Bone marrow (tissue), 2 donors: ENCODE measurements at places on chromosomes 6 and 20.

DNA sequence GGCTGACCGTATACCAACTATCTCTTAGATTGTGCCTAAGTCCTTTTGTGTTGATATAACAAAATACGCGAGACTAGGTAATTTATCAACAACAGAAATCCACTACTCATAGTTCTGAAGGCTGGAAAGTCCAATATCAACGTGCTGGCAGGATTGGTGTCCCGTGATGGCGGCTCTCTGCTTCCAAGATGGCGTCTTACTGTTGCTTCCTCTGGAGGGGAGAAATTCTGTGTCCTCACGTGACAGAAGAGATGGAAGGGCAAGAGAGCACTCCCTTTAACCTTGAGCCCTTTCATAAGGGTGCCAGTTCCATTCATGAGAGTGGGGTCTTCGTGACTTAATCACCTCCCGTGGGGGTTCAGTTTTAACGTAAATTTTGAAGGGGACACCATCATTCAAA is 28.1 kb downstream of the RNF144B start:
- DNase-seq, result no peak

DNA sequence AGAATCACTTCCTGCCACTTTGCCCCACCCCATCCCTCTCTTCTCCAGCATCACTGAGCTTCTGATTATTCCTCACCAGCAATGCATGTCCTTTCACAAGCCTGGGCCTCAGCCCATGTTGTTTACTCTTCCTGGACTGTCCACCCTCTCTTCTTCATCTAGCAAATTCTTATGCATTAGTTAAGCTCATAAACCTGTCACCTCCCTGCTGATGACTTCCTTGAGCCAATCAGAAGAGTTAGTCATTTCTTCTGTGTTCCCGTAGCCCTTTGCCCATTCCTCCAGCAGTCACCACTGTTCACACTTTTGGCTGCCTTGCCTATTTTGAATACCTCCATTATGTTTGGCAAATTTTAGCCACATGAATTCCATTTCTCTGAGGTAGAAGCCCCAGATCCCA is 4.1 kb upstream of the CRYBG1 start:
- no peak for DNase-seq

DNA sequence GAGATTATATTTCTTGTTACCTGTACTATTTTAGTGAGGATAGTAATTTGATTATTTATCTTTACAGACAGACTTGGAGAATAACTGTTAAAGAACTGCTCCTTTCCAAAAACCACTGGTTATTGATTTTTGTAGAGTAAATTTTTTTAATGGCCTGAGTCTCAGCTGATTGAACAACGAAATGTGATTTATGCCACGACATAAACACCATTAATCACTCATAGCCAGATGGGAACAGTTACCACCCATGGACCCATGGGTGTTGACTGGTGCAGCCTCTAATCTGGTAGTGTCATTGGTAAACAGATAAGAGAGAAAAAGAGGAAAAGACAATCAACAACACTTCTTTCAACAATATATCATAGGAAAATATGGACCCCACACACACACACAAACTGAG is 101.4 kb upstream of the BEND6 start:
- DNase-seq, result no peak

- no peak for DNase-seq
These were observed 193.4 kb downstream of the BACH2 start for GRCh38 chr6:90103056-90103800.

DNA sequence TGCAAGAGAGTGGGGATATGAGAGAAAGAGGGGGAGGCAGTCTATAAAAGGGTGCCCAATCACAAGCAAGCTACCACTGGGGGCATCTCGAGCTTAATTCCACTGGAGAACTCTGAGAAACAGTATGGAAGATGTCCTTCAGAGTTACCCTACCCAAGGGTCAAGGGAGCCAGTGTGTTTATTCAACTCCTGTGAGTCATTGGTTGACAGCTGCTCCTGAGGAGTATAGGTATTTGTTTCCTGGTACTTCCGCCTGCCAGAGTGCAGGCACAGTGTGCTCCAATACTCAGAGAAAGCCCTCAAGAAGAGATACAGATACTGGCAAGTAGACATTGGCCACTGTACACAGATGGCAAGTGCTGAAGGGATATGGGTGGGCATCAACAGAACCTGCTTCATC is 49.5 kb downstream of the ARHGAP40 start:
- no peak for DNase-seq

DNA sequence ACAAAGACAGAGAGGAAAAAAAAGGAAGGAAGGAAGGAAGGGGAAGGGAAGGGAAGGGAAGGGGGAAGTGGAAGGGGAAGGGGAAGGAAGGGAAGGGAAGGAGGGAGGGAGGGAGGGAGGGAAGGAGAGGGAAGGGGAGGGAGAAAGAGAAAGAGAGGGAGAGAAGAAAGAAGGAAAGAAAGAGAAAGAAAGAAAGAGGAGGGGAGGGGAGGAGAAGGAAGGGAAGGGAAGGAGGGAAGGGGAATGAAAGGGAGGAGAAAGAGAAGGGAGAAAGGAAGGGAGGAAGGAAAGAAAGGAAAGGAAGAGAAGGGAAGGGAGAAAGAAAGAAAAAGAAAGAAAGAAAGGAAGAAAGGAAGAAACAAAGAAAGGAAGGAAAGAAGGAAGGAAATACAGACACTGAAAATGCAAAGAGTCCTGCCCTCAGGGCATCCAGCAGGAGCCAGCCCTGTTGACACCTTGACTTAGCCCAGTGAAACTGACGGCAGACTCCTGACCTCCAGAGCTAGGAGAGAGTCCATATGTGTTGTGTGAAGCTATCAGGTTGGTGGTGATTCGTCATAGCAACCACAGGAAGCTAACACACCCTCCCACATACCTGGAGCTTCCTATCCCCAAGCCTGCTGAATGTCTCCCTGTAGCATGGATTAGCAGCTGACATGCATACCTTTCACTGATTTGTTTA is 58.7 kb upstream of the SULF2 start:
- no peak for DNase-seq
